ENCODE measurements at places on chromosomes 5 and 9.

GRCh38 chr9:125604196-125604595 is 102.8 kb downstream of the MAPKAP1 start:
- DNase-seq: no peak

DNA sequence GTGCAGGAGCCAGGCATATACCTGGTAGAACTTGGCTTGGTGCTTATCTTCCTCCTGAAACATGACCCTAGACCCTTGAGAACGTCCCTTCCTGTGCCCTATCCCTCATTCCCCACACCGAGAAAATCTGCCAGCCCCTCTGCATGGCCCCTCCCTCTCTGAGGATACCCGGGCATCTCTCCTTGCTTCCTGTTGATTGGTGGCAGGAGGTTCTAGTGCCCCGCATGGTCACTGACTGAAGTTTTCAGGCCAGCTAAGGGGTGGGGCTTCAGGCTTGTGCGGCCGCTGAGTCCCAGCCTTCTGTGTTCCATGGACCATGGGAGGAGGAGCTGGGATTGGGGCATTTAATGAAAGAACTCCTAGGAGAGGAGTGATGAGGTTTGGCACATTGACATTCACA is 22.8 kb downstream of the IGIP start:
- no peak for DNase-seq

DNA sequence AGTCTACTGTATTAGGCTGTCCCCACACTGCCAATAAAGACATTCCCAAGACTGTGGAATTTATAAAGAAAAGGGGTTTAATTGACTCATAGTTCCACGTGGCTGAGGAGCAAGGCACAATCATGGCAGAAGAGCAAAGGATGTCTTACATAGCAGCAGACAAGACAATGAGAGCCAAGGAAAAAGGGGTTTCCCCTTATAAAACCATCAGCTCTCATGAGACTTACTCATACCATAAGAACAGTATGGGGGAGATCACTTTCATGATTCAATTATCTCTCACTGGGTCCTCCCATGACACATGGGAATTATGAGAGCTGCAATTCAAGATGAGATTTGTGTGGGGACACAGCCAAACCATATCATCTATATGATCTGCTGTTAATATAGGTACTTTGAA is 14.8 kb upstream of the FSTL4 start:
- DNase-seq: no peak

DNA sequence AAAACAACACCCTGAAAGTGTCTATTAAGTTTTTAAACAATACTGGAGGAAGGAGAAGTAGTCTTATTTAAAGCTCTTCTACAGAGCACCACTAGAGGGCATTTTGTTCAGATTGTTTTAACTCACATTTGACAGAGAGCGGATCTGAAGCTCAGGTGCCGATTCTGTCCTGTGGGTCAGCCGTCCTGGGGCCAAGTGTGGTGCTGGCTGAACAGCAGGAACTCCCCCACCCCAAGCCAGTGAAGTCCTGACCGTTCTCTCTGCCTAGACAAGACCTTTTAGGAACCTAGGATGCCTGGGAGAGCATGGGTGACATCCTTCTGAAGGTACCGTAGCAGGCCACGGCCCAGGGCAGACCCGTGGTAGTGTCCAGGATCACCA is 3.9 kb downstream of the EXOC3 start:
- no peak for DNase-seq

GRCh38 chr9:129944506-129945116 is 98.4 kb downstream of the FNBP1 start:
- DNase-seq: no peak

GRCh38 chr5:135190416-135191083 is 156.5 kb upstream of the PITX1 start:
- no peak for DNase-seq

DNA sequence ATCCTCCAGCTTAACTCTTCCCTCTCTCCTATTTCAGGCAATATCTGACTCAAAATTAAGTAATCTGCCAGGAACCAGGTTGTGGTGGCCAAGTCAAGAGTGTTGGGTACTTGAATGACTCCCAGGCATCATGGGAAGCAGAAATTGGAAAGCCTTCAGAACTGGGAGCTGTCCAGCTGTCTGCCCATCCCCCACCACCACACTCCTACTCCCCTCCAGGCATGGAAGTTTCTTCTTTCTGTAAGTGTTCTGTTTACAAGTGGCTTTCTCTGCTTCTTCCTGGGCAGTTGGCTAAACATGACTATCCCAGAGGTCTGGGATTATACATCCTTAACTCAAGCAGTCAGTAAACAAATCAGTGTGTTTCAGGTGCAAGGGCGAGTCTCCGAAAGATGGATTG is 14.6 kb upstream of the PBX3 start:
- DNase-seq: no peak

GRCh38 chr5:129112295-129112694 is 17.7 kb downstream of the ISOC1 start:
- DNase-seq: no peak

Measured in stimulated activated CD4-positive, alpha-beta T cell treated with anti-CD3 and anti-CD28 coated beads, Interleukin-15, amount 100 ng/mL, for 1 hour (primary cell).